Left lung (tissue), 14 donors: ENCODE measurements at places on chromosomes 3 and 15. TPM values are rescaled to one million over a fixed set of nuclear protein-coding genes. Genes with fewer than 3 reads are reported as not detected.

DNA sequence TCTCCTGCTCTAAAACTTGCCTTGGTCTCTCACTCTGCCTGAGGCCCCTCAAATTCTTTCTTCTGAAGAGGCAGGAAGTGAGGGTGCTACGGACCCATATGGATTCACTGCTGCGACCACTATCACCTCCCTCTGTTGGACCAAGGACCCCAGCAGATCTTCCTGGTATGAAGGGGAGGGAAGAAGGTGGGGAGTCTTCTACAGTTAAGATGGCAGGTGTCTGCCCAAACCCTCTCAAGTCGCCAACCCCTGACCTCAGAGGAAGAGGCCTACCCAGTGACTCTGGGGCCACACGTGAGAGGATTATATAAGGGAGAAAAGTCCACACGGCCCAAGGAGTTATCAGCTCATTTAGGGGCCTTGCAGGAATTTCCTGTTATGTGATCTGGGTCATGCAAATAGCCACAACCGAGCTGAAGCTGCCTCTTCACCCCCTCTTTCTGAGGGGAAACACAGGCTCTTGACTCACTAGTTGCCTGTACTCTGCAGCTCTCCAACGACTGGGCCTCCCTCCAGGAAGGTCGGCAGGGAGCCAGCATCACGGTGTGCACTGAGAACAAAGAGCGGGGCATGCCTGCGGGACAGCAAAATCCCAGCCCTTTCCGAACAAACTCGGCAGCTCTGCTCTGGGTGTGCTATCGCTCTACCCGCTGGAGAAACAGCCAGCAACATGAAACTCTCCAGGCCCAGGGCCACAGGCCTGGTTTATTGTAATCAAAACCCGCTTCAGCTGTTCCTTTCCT, 116.0 kb downstream of the XXYLT1 start:
- peaks cover 29% of the 10 kb centered on the region for H3K4me1 ChIP-seq
- no peaks in the 10 kb centered on the region for H3K27me3 ChIP-seq

- no peaks in the 10 kb centered on the region for H3K4me1 ChIP-seq
- no peak overlapping the region for H3K27ac ChIP-seq
- H3K27me3 ChIP-seq = no peaks in the 10 kb centered on the region
Observed at GRCh38 chr3:167967257-167968036, 128.3 kb downstream of the GOLIM4 start.

- no peaks in the 10 kb centered on the region for H3K4me1 ChIP-seq
- no peak overlapping the region for H3K27ac ChIP-seq
- no peak overlapping the region for H3K4me3 ChIP-seq
- DNase-seq = no peak
Observed at GRCh38 chr3:47536221-47536891, 22.8 kb upstream of the ELP6 start.

GRCh38 chr15:81950841-81951414, 94.9 kb downstream of the MEX3B start:
- H3K27me3 ChIP-seq = no peaks in the 10 kb centered on the region
- H3K36me3 ChIP-seq = no peaks in the 10 kb centered on the region
- H3K4me1 ChIP-seq = no peaks in the 10 kb centered on the region
- no peak overlapping the region for H3K27ac ChIP-seq

GRCh38 chr3:71547249-71548198, 36.0 kb downstream of the FOXP1 start:
- no peaks in the 10 kb centered on the region for H3K27me3 ChIP-seq
- peak overlapping the region; percentile 91 for H3K27ac ChIP-seq
- no peak overlapping the region for H3K4me3 ChIP-seq
- H3K4me1 ChIP-seq = peaks cover 81% of the 10 kb centered on the region
- no peaks in the 10 kb centered on the region for H3K36me3 ChIP-seq

GRCh38 chr3:81985996-81986723, 224.7 kb upstream of the GBE1 start:
- H3K36me3 ChIP-seq = no peaks in the 10 kb centered on the region
- H3K4me3 ChIP-seq = no peak overlapping the region
- H3K4me1 ChIP-seq = no peaks in the 10 kb centered on the region
- DNase-seq = no peak
- no peak overlapping the region for H3K27ac ChIP-seq
- H3K27me3 ChIP-seq = no peaks in the 10 kb centered on the region

DNA sequence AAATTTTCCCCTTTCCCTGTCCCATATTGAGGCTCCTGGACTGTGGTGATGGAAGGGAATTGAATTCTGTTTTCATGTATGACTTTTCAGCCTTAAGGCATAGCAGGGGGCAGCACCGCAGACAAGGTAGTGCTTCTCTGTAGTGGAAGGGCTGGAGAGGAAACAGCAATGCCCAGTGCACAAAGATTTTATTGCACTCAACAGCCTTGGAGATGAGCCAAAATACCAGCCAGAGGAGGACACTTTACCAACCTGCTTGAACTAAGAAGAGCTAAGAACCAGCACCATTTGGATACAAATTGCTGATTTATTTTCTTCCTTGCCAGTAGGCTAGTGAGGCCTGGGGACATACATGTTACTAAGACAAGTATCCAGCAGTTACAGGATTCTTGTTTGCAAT, 98.7 kb downstream of the KCNMB2 start:
- DNase-seq = no peak
- H3K36me3 ChIP-seq = no peaks in the 10 kb centered on the region
- no peaks in the 10 kb centered on the region for H3K27me3 ChIP-seq
- no peak overlapping the region for H3K4me3 ChIP-seq
- no peaks in the 10 kb centered on the region for H3K4me1 ChIP-seq

DNA sequence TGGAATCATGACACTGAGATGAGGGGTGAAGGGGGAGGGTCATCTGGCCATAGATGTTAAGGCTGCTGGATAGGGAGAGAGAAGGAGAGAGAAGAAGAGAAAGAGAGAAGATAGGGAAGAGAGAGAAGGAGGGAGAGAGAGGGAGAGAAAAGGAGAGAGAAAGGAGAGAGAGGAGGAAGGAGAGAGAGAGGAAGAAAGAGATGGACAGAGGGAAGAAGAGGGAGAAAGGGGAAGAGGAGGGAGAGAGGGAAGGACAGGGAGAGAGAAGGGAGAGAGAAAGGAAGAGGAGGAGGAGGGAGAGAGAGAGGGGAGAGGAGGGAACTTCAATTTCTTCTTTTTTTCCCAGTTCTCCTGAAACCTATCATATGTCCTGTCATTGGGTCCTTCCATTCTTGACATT, 15.1 kb upstream of the RBP1 start:
- no peaks in the 10 kb centered on the region for H3K36me3 ChIP-seq
- no peak for DNase-seq
- H3K27ac ChIP-seq = no peak overlapping the region
- no peaks in the 10 kb centered on the region for H3K27me3 ChIP-seq

Gene XCR1
- 2.0 TPM for total RNA-seq

Gene MST1R
- 51.1 TPM for total RNA-seq

Gene LRRC2
- total RNA-seq = 0.45 TPM
